Umbilical cord (tissue), 2 donors: ENCODE measurements at places on chromosomes 7 and 10. TPM values are rescaled to one million over a fixed set of nuclear protein-coding genes. Genes with fewer than 3 reads are reported as not detected.
A peak's percentile ranks its signal among the peaks of the same experiment; 100 is the strongest.

Gene SEC23IP
- total RNA-seq = 17.8 TPM

Gene OR9A2
- not detected for total RNA-seq

Gene CPXM2
- 122 TPM for total RNA-seq

Gene CYP26C1
- 0.24 TPM for total RNA-seq

Gene SLC18A3
- total RNA-seq = not detected

Gene CCL24
- not detected for total RNA-seq

Gene SDK1
- total RNA-seq = 7.9 TPM

Gene CYP2C18
- total RNA-seq = 1.9 TPM

Gene DEPP1
- total RNA-seq = 11.6 TPM

DNA sequence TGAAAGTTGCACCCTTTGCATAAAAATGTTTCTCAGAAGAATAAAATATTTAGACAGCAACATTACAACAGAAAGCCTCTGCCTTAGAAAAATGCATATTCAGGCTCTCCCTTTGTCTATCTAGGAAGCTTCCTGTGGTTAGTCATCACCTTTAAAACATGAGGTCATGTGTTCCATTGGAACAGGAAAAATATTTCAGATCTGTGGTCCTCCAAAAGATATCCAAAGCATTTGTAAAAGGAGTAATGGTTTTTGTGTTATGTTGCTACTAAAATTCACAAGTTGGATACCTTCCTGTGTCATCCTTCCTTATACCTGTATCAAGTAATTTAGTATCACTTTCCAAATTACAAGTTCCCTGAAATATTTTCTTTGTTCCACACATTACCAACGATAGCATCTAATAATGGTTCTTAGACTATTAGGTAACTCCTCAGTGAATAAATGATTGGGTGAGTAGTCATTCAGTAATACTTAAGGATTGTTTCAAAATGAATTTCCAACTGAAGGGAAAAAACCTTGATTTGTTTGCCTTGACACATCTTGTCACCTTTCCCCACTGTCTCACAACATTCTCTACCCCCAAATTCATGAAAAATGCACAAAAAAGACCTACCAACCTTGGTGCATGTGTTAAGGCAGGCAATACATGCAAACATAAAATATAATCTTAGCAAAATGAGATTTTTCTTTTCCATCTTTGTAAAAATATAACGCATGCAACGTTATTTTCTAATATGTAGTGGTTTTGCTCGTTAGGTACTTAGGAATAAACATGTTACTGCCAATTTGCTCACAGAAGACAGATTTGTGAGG, 19.7 kb upstream of the RHOBTB1 start:
- no peak for DNase-seq

GRCh38 chr7:127741764-127742375, 89.9 kb downstream of the SND1 start:
- no peak for DNase-seq

DNA sequence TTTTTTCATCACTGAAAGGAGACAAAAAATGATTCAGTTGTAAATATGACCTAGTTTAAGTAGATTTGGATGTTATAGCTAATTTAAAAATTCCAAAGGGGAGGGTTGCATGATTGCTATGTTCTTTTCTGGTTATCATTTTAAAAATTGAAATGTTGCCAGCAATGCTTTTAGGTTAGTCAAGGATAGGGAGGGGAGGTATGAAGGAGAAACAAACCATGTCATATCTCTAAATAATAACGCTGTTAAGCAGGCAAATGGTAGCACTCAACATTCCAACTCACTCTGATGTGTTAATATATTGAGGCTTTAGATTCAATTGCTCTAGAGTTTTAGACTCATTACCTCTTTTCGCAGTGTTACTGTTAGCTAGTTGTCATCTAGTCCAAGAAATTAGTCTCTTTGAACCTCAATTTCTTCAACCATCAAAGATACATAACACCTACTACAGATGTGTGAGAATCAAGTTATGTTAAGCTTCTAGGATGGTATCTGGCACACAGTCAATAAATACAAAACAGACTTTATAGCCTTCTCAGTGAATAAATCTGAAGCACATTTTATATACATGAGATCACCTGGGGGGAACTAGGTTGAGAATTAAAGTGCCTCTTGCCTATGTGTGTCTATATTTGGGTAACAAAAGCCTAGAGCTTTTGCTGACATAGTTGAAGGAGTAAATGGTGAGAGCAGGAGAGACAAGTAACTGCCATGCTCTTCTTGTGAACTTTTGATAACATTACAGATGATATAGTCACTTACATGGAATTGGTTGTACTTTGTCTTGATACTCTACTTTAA, 124.9 kb downstream of the CSTF2T start:
- peak; percentile 36 for DNase-seq

- no peak for DNase-seq
Observed at GRCh38 chr7:128302139-128302538, 41.6 kb downstream of the RBM28 start.

GRCh38 chr10:21141946-21142492, 244.9 kb upstream of the NEBL start:
- no peak for DNase-seq

- DNase-seq = peak; percentile 9
Observed at GRCh38 chr7:98877692-98878364, 504 bp upstream of the TRRAP start.

DNA sequence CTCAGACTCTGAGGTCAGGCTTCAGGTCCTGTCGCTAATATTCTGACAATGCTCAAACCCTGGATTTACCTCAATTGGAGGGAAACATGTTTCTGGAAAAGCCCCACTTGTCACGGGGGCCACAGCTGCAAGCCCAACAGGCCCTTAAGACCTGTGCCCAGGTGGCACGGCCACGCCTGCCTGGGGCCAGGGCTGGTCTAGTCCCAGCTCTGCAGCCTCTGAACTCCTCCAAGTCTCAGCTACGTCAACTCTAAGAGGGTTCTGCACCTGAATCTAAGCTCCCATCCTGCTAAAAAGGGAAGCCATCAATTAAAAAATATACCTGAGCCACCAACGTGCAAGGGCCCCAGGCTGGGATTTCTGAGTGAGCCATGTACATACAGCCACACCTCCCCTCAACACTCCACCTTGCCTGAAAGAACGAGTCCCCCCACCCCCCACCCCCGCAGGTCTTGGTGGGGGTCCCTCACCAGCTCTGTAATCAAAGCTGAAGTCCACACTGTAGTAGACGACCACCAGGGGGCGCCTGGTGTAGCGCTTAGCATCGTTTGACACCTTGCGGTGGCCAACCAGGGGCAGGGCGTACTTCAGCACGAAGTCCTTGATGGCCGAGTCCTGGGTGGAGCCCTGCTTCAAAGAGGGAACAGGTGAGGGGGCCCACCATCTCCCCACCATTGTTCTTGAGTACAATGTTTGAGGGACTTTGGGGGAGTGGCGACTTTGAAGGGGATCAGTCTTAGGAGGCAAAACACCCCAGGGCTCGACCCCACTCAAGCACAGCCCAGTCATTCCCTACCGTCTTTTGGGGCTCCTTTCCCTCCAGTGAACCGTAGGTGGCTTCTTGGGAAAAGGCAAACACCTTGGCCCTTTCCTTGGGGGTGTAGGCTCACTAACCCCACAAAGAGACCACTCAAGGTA, 22.6 kb downstream of the PDIA4 start:
- DNase-seq = peak; percentile 70

- DNase-seq = no peak
Observed at GRCh38 chr10:128114901-128115300, 11.3 kb downstream of the MKI67 start.

DNA sequence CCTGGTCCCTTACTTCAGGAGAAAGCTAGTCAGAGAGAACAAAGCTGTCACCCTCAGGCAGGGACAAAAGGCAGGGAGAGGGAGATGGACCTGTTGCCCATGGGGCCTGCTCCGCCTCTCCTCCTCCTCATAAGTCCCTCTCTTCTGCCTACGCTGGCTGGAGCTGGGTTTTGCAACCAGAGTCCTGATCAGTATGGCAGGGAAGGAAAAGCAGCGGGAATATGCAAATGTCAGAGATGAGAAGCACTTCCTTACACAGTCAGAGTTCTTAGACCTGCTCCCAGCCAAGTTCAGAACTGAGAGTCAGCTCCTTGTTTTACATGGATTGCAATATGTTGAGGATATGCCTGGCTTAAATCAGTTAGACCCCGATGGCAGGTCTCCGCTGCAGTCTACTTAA, 231.1 kb downstream of the ADAM12 start:
- DNase-seq = peak; percentile 72

DNA sequence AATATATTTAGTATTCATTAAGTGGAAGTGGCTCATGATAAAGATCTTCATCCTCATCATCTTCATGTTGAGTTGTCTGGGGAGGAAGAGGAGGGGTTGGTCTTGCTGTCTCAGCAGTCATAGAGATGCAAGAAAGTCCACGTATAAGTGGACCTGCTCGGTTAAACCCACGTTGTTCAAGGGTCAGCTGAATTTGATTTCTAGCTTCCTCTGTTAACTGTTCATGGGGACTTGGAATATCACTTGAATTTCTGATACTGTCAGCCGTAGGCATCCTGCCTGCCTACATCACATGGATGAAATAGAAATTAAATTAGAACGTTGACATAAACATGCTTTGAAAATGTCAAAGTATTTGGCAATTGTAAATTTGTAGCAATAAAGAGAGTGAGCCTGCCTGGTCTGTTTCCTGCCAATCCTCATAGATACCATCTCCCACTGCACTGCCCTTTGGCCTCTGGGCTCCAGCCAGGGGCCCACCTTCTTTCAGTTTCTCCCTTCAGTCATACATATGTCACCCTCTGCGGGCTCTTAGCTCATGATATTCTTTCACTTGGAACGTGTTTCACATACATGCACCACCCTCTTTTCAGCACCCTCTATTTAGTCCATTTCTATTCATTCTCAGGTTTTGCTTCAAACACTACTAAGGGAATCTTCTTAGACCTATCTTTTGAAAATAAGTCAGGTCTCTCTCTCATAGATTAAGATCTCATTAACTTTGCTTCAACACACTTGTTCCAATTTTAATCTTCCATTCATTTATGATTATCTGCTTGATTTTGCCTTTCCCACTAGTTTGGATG, 376.3 kb downstream of the IPMK start:
- DNase-seq = no peak

GRCh38 chr7:92877367-92877766, 41.0 kb upstream of the CDK6 start:
- DNase-seq = no peak

GRCh38 chr10:132048294-132048667, 17.5 kb upstream of the JAKMIP3 start:
- no peak for DNase-seq

DNA sequence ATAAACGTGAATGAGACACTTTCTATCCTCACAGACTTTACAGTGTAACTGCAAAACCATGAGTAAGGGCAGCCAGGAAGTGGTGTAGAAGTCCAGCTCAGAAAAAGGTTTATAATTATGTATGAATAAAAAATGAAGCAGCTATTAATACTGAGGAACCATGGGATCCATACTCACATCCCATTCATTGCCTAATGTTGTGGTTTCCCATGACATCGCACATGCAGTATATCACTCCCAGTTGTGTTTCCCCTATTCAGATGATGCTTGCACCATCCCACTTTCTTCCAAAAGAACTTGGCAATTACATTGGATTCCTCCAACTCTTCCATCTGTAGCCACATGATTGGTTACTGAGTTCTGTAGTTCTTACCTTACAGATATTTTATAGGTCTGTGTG, 74.5 kb upstream of the SEMA3D start:
- no peak for DNase-seq

DNA sequence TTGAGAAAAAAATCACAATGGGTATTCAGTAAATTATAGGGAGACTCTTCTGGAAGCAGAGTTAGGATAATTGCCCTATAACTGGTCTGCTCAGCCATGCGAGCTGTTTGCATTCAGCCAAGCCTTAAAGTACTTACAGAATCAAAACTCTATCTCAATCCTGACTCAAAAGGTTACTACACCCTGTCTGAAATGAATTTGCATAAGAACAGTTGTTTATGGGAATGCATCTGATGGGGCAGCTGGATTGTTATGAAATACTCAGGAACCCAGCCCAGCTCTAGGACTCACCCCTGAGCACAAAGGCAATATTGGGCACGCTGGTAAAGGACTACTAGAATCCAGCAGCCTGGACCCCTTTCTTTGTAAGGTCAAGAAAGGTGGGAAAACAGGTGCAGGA, 38.8 kb downstream of the AKR1B15 start:
- DNase-seq = no peak

GRCh38 chr7:81181066-81181465, 262.2 kb upstream of the SEMA3C start:
- no peak for DNase-seq

DNA sequence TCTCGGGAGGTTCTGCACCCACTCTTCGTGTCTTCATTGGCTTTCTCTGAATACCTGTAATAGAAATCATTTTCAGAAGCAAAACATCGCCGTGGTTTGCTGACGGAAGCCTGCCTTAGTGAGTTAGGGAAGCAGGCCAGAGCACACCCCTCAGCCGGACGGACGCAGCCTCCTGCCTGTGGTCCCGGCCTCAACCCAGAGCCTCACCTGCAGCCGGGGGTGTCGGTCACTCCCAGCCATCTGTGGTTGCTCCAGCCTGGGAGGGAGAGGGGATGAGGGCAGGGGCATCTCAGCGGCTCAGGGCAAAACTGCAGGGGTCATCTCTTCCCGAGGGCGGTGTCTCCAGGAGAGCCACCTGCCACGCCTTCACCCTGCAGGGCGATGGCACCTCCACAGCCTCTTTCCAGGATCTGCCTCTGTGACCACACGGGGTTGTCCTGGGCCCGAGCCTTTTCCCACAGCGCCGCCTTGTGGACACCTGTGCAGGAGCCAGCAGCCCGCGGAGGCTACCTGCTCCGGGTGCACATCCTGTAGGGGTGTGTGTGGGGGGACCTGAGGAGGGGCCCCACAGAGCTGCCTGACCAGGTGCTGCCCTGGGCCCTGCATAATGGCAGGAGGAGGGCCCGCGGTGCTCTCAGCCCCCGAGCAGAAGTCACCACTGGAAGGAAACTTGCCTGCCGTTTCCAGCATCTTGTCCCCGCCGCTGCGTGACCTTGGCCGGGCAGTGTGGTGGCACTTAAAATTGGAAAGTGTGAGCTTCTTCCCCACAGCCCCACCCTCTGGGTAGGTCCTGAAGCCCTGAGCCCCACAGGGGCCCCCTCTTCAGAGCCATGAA, 21.6 kb upstream of the AP5Z1 start:
- DNase-seq = peak; percentile 31

DNA sequence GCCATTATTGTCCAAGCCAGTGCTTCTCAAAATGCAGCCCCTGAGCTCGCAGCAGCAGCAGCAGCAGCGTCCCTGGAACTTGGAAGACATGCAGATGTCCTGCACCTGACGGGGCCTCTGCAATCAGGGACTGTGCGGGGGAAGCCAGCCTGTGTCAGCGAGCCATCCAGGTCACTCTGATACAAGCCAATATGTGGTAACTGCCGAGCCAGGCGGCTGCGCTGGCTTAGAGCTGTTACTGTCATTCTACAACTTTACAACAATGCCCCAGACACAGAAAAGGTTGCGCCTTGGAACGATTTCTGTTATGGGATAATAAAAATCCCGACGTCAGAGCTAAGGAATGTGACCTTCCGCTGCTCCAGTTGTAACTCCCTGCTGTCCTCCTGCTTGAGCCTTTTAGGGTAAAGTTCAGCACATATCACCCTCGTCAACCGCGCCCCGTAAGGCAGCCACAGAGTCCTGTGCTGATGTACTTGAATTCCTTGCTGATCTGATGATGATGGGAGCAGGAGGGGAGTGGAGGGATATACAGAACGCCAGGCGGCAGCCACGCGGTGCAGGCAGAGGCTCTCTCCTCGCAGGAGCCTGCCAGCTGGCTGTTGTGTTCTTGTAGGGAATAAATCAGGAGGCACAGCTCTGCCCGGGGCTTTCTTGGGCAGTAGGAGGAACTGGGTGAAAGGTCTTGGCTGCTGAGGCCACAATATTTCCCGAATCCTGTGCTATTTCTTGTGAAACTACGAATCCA, 20.0 kb upstream of the CRYGN start:
- peak; percentile 95 for DNase-seq

- DNase-seq = no peak
Observed at GRCh38 chr7:475951-476441, 43.6 kb downstream of the PDGFA start.
